GOT3 (cell line): ENCODE measurements at places on chromosomes 2 and 18.
A peak's percentile ranks its signal among the peaks of the same experiment; 100 is the strongest.

DNA sequence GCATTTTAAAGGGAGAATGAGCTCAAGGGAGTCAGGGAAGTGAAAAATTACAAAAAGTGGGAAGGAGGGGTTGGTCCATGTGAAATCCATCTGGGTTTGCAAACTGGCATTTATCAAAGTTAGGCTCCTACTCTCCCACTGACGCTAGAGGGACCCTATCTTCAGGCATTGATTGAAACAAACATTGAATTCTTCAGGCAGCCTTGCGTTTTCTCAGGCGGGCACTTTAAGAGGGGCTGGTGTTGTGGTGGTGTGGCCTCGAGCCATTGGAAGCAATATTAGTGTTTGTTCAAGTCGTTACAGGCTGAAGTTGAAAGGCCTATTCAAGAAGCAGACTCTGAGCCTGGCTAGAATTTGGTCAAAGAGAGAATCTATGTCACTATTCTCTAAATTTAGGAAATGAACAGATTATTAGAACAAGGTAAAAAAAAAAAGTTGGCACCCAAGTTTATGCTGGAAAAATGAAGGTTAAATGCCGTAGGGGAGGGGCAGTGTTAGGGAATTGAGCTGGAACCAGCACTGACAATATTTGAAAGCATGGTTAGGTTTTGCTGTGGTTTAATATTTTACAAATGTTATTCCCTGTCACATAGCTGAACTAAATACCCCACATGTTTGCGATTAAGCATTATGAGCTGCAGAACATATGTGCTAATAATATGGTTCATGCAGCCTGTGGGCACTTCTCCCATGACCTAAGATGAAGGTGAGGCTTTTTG, 36.8 kb downstream of the STON1 start:
- no peak for DNase-seq

GRCh38 chr2:133676392-133677130, 108.3 kb upstream of the NCKAP5 start:
- no peak for DNase-seq

- DNase-seq = no peak
Observed at GRCh38 chr18:55477499-55477859, 110.5 kb downstream of the TCF4 start.

- no peak for DNase-seq
Observed at GRCh38 chr2:225531559-225531958, 132.0 kb downstream of the NYAP2 start.

- DNase-seq = no peak
Observed at GRCh38 chr2:118091631-118092030, 3.4 kb downstream of the INSIG2 start.

DNA sequence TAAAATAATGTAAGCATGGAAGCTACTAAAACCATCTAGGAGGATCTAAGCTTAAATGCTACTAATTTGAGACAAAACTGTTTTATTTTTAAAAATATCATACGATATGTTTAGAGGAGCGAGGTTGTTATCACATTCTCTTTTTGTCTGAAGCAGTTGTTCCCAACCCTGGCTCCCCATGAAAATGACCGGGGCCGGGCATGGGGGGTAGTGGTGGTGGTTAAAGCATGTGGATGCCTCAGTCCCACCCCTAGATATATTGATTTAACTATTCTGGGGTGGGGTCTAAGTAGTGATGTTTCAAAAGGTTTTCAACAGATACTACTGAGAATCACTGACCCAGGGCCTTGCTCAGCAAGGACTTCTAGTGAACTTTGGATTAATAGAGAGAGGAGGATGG, 359.8 kb downstream of the ALK start:
- DNase-seq = no peak

- no peak for DNase-seq
Observed at GRCh38 chr2:86280191-86280667, 57.2 kb downstream of the REEP1 start.

- no peak for DNase-seq
Observed at GRCh38 chr2:25354116-25354515, 12.4 kb upstream of the DNMT3A start.

GRCh38 chr18:50665519-50665918, 105.6 kb downstream of the MAPK4 start:
- no peak for DNase-seq

DNA sequence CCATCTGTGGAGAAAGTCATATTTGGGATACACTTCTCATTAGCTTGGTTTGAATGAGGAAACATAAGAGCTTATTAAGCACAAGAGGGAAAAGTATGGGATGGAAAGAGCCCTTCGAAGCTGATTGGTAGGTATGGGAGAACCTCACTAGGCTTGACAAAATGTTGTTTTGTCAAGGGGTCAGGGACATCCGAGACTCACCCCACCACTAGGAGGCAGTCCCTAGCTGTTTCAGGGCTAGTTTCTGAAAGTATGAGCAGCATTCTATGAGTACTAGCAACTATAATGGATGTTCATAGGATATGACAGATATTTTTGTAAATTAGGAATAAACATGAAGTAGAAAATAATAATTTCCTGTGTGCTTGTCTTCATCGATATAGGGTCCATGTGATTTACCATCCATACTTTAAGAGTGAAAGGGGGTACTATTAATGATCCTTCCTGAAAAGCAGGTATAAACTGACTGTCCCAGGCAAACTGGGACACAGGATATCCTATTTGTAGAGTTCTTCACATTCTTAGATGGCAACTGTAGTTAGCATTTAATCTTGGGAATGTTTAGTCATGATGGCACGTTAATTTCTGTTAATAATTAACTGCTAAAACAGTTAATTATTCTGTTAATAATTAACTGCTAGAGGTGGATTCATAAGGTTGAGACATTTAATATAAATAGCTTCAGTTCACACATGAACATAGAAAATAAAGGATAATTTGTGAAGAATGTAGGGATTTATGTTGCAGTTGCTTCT, 28.4 kb downstream of the OTX1 start:
- no peak for DNase-seq

- no peak for DNase-seq
Observed at GRCh38 chr2:226307487-226308322, 491.9 kb downstream of the IRS1 start.

- no peak for DNase-seq
Observed at GRCh38 chr2:229857634-229858033, 64.2 kb downstream of the TRIP12 start.

GRCh38 chr18:43130716-43131260, 15.3 kb upstream of the RIT2 start:
- DNase-seq = no peak

GRCh38 chr2:233039846-233040530, 7.5 kb downstream of the NEU2 start:
- DNase-seq = no peak

DNA sequence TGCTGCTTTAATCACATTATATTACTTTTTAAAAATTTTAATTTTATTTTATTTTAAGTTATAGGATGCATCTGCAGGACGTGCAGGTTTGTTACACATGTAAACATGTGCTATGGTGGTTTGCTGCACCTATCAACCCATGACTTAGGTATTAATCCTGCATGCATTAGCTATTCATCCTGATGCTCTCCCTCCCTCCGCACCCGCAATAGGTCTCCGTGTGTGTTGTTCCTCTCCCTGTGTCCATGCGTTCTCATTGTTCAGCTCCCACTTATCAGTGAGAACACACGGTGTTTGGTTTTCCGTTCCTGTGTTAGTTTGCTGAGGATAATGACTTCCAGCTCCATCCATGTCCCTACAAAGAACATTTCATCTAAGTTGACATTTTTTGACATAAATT, 283.2 kb downstream of the CYRIA start:
- DNase-seq = no peak

DNA sequence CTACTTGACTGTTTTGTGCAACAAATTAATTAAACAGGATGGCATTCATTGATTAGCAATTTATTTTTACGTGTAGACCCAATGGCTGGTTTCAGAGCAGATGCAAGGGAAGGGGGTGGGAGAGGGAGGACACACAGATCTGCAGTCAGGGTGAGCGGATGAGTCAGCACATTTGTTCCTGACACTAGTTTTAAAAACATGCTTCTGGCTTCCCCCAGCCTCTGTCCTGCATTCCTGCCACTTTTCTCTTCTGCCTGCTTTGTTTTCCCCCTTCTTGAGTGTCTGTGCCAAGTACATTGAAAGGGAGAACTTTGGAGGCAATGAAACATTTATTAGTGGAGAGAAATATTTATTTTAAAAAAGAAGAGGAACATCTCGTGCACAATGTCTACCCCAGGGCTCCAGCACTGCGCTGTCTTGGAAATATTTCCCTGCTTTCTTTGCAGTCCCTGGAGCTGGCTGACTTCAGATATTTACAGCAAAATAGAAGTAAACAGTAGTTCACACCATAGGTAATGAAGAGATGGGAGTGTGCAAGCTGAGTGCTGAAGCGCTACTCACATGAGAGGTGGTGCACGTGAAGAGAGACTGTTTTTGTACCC, 52.2 kb downstream of the NRP2 start:
- DNase-seq = no peak

GRCh38 chr18:2657788-2658458, 2.4 kb downstream of the SMCHD1 start:
- no peak for DNase-seq

- peak; percentile 9 for DNase-seq
Observed at GRCh38 chr18:24726727-24727492, 266.5 kb downstream of the HRH4 start.

DNA sequence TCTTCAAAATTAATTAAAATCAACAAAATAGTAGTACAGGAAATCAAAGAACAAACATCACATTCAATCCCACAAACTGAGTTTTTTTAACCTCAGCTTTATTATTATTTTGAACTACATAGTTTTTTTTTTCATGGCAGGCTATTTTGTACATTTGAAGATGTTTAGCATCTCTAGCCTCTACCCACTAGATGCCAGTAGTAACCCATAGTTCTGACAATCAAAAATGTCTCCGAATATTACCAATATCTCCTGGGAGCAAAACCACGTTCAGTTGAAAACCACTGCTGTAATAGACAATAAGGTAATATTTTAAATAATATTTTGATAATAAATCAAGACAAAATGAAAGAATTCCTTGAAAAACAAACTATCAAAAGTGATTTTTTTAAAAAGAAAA, 702.6 kb upstream of the LRRTM1 start:
- DNase-seq = no peak

GRCh38 chr18:53489266-53489665, 735.2 kb downstream of the MBD2 start:
- DNase-seq = no peak

DNA sequence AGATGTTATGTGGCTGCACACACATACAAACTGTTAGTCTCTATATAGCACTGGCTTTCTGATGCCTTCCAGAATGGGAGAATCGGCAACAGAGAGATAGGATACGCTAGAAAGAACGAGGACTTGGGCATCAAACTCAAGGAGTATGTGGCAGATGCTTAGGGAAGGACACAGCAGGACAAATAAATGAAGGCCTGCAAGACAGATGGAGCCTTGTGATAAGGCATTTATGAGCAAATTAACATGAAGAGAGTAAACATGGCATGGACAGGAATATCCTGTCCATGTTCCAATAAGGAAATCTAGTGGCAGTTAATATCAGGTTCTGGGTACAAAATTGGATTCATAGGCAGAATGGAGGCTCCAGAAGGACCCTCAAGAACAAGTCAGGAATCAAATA, 136.9 kb downstream of the SLC4A10 start:
- no peak for DNase-seq

DNA sequence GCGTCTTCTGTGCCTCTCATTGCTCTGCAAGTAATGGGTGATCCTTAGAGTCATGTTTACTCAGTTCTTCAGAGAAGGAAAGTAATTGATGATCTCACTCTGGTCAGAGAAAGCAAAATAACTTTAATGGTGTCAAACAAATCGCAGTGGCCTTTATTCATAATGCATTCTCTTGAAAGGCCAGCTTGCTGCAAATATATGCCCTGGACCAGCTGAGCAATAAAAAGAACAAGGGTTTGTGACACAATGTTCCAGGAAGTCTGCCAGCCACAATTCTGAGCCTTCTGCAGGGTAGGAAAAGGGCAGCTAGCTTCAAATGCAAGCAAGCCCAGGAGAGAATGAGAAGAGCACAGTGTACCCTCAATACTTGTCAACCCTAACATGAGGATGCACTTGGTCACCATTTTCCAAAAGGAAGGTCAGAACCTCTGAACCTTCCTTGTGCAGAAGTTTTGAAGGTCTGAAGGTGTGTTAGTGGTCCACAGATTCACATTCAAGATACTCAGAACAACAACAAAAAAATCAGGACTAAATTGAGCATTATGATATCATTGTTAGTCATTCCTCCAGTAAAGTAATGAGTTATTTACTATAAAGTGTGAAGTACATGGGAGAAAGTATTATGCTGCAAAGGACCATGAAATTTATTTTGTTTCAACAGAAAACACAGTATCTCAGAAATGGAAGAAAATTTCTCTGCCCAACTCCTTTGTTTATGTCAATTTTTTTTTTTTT, 355.6 kb downstream of the PAX3 start:
- no peak for DNase-seq

DNA sequence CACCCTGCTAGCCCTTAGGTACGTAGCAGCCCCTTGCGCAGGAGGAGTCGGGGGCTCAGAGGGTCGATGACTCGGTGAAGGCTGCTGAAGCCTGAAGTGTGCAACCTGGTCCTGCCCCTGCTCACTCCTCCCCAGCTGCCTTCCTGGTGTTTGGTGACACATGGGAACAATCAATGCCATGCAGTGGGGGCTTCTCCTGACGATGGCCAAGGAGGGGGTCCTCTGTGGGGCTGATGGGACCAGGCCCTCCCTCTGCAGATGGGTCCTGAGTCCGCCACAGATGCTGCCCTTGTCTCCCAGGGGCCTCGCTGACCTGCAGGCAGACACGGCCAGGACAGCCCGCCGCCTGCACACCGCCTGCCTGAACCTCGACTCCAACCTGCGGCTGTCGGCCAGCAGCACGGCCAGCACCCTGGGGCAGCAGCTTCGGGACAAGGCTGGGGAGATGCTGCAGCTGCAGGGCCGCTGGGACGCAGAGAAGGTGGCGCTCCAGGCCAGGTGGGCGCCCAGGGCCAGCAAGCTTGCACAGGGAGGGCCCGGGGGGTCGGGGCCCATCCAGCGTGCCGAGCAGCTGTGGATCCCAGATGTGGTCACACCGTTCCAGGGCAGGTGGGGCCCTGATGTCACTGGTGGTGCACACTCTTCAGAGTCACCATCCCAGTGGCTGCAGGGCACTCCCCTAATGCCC, 24.6 kb downstream of the CROCC2 start:
- no peak for DNase-seq

- DNase-seq = no peak
Observed at GRCh38 chr2:17792515-17792914, 23.7 kb upstream of the MSGN1 start.

GRCh38 chr2:109376796-109377495, 236.8 kb downstream of the SEPTIN10 start:
- DNase-seq = no peak

- no peak for DNase-seq
Observed at GRCh38 chr2:4358837-4359236, 655.5 kb downstream of the DCDC2C start.

- DNase-seq = no peak
Observed at GRCh38 chr2:96197546-96198255, 10.9 kb downstream of the STARD7 start.

GRCh38 chr2:158726911-158727592, 68.1 kb upstream of the DAPL1 start:
- DNase-seq = no peak
